ENCODE measurements at places on chromosomes 2 and 18.

DNA sequence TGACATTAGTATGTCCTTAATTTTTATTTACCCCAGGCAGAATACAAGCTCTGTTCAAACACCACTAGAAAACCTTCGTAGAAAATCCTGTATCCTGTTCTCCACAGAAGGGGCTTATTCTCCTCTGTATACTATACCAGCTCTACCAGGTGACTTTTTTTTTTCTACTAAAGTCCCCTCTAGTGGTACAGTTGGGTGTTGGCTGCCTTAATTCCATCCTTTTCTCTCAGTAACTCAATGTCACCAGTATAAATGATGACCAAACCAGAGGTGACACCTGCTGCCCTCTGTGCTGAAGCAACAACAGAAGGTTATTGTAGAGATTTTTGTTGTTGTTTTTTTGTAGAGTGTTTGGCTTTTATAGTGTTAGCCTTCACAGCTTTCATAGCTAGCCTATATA, 1322.0 kb downstream of the LRP1B start:
- no peak for DNase-seq

DNA sequence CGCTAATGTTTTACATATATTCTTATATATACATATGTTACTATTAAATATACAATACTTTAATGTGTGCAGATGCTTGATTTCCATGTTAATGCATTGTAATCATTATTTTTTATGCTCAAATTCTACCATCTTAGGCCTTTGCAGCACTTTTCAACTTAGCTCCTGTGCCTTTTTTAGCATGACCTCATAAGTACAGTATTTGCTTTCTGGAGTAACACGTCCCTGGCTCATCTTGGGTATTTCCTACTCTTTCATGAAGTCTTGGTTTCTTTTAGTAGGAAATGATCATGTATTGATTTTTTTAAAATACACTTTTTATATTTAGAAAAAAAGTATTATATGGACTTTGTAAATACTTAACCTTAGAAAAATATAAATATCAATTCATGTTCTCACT, 36.5 kb downstream of the CAB39 start:
- no peak for DNase-seq

DNA sequence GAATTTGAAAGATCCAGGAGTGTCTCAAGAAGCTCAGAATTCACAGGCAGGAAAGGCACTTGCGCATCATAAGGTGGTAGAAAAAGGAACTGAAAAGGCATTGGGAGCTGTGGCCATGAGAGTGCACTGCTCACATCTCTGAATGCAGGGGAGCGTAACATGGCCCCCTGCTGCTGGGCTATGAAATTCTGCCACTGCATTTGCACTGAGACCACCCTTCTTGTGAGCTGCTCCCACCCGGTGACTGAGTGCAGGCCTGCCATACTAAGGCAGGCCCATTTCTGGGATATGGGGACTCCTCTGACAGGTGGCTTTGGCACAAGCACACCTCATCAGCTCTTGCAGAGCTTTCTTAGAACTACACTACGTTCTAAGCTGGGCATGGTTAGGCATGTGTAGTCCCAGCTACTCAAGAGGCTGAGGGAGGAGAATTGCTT, 25.3 kb upstream of the STARD7 start:
- DNase-seq: no peak

DNA sequence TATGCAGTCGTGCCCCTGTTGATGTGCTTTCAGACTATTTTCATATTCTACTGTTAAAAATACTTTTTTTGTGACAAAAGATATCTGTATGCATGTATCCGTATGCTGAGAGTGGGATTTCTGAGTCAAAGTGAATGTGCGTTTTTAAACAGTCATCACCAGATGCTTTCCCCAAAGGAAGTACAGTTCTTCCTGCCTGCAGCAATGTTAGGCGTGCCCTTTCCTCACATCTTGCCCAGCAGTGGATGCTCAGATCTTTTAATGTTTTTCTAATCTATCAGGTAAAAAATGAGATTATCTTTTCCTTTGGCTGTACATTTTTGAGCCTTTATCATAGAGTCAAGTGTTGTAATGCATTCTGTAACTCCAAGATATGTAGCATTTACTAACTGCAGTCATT, 111.7 kb downstream of the PTPRM start:
- no peak for DNase-seq

DNA sequence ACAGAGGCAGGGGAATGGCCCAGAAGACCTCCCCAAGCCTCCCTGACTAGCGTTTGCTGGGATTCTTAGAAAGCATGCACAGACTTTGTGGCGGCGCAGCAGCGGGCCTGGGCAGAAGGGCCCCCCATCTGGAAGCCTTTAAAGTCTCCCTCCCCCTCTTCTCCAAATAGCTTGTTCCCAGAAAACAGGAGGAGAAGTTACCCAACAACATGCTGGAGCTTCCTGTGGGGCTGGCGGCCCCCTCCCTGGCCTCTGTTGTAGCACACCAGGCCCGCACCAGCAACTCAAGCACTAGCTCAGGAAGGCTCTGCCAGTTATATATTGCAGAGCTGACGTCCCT, 334.8 kb downstream of the DYSF start:
- DNase-seq: no peak

DNA sequence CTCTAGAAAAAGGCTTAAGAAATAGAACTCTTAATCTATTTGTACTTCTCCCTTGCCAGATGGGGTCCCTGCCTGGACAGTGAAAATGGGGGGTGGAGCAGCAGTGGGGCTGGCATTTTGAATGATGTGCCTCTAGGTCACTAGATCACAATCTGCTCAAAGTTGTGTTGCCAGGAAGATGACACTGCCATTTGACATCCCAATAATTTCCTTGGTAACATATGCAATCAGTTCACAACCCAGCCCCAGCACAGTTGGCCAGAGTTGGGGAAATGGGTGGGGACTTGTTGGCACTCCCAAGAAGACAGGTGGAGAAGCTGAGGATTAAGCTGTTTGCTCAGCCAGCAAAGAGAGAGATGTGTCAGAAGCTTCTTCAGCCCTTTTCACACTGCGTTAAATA, 558.3 kb upstream of the KLHL29 start:
- no peak for DNase-seq

DNA sequence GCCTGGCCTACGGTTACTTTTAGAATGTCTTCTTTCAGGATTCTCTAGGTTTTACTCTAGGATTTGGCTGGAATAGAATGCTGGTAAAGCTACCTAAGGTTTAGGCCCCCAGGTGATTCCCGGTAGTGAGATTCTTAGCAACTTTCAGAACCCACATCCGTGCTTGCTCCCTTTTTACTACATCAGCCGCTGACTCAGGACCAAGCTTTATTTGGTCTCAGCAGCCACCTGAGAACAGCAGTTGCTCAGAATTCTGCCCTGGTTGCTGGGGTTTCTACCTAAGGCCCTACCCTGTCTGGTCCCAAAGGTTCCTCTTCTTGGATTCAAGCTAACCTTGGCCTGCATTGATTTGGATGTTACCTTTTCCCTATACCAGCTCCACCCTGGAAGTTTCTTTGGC, 36.1 kb upstream of the NDUFV2 start:
- DNase-seq: no peak

DNA sequence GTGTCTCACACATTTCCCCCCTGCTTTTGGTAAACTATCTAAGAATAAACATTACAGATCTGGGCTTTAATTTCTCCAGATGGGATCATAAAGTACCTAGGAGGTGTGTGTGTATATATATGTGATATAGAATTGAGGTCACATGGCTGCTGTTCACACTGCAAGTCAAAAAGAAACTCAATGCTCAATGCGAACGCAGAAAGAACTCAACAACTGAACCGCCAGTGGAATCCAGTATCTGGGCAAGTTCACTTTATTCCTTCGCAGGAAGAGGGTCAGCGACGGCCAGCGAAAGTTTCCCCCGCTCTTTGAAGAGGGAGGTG, 17.7 kb downstream of the POU3F3 start:
- DNase-seq: no peak

- no peak for DNase-seq
These were observed 268.4 kb downstream of the ATAD2B start for GRCh38 chr2:23658466-23658942.

GRCh38 chr2:29871541-29871940, 49.8 kb downstream of the ALK start:
- DNase-seq: no peak

DNA sequence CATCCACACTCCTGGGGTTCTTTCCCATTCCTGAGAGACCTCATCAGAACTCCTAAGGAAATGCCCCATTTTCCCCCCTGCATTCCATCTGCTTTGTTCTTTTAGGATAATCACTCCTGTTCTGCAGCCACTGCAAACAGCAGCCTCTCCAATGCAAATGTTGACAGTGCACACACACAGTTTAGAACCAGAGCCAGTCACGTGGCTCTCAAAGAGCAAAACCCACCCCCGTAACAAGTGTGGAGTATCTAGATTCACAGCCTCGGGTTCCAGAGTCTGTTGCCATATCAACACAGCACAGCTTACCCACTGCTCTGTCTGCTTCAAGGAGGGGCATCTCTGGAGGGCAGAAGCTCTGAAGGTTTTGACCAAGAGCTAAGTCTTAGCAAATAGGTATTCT, 180.0 kb downstream of the NAPG start:
- DNase-seq: no peak

- DNase-seq: no peak
These were observed 69.0 kb downstream of the CELF4 start for GRCh38 chr18:37496568-37496967.

GRCh38 chr2:48531141-48531648, 1.2 kb downstream of the STON1 start:
- no peak for DNase-seq

- DNase-seq: peak; percentile 55
These were observed 96.0 kb upstream of the OTOS start for GRCh38 chr2:240236217-240237111.

GRCh38 chr18:38421021-38421420, 855.4 kb upstream of the CELF4 start:
- DNase-seq: no peak

Data from sciatic nerve (tissue), 2 donors.